Activated T-helper 1 cell treated with anti-CD3 and anti-CD28 coated beads, Interleukin-2, amount 50 U/mL, for 16 hours (primary cell): ENCODE measurements at places on chromosomes 1 and 21.

DNA sequence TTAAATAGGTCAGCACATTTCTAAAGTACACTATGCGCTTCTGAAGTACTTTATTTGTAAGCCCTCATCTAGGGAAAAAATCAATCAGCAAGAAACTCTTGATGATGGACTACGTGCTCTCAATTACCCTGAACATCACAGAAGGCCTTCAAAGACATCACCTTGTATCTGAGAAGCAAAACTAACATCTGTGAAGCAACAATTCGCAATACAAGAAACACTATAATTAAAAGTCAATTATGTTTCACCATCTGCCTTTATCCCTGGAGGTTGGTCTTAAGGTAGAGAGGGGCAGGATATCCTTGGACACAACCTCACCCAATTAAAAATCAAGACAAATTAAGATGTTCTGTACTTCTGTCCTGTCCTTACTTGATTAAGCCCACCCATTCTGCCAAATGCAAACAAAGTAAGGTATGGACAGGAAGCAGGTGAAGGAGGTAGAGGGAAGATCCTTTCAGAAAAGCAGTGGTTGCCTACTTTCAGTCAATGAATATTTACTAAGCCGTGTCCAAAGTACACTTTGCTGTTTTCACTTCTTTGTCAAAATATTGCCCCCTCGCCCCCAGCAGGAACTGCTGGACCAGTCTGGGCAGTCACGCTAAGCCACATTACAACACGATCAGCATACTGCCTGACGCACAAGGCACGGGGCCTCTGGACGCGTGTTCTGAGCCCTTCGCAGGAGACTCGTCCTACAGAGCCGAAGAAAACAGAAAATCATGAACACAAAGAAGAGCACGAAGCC is 887 bp downstream of the SLC19A2 start:
- DNase-seq = peak; percentile 2

GRCh38 chr1:160755911-160756848 is 17.1 kb downstream of the SLAMF7 start:
- DNase-seq = no peak

DNA sequence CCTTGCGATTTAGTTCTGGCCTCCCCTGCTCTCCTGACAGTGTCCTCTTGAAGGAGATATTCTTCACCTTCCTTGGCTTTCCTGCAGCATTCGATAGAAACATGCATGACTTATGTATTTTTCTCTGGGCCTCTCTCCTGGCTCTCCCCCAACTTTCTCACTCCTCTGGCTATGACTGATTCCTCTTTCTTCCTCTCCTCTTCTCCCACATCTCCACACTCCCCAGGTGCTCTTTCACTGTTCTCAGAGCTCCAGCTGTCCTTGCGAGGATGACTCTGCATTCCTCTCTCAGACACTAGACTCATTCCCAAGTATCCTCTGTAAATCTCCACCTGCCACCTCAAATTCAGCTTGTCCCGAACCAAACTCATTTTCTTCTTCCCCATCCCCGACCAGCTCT is 18.0 kb downstream of the LRRC42 start:
- no peak for DNase-seq

DNA sequence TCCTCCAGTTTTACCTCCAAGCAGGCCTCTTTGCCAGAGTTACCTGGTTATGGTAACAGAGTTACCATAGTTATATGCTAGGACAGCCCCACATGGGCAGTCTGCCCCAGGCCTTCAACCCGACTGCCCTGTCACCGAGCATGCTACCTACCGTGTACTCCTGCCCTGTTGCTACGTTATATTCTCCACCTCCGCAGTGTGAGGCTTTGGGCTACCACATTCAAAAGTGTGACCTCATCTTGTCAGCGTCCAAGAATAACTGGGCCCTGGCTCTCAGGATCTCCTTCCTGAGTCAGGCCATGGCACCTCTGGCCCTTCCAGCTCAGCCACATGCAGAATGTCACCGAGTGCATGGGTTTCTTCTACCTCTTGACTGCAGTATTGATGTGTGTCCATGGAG is 8.9 kb downstream of the MAPKAPK2 start:
- DNase-seq = no peak

DNA sequence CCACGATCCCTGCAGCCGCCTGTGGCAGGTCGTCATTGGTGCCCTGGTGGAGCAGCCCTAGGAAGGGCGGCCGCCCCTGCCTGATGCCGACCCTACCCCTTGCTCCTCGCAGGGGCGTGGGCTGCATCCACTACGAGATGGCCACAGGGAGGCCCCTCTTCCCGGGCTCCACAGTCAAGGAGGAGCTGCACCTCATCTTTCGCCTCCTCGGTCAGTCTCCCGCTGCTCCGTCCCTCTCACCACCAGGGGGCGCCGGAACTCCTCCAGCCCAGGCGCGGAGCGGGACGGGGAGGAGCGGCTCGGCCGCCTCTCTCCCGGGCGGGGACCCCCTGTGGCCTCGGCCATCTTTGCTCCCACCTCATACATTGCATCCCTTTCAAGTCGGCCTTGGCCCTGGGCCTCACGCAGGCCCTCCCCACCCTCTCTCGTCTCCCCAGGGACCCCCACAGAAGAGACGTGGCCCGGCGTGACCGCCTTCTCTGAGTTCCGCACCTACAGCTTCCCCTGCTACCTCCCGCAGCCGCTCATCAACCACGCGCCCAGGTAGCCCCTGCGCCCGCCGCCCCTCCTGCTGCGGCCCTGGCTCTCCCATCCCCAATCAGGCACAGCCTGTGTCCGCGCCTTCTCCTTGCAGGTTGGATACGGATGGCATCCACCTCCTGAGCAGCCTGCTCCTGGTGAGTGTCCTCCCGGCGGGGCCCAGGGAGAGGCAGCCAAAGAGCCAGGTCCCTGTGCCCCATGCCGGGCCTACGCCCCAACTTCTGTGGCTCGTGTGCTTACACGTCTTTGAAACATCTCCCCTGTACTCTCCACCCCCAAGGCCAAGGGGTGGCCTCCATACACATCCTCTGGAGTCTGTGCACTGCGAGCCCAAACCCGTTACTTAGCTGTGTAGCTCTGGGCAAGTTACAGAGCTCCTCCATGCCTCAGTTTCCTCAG is 24.7 kb downstream of the CDK18 start:
- peak; percentile 73 for DNase-seq

GRCh38 chr1:77672374-77672773 is 10.1 kb downstream of the ZZZ3 start:
- DNase-seq = no peak

GRCh38 chr1:116950517-116951199 is 40.9 kb downstream of the PTGFRN start:
- DNase-seq = no peak

DNA sequence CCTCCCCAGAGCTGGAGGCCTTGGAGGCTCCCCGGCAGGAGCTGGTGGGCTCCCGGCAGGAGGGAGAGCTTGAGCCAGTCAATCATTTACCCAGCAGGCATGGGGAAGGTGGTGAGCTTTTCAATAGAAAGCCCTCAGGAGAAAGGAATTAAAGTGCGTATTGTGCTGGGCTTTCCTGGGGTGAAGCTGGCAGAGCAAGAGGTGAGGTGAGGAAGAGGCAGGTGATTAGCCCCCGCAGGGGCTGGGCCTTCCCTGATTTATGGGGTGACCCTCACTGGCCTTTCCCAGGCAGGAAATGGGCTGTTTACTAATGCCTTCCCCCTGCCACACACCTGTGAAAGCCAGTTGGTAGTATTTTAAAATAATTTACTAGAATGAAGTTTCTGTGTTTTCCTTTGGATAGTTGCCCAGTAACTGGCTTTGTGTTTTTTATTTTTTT is 25.8 kb downstream of the CLDN14 start:
- DNase-seq = no peak

GRCh38 chr1:14390816-14391215 is 207.7 kb upstream of the KAZN start:
- no peak for DNase-seq

- DNase-seq = no peak
These were observed 9.5 kb upstream of the DMRTB1 start for GRCh38 chr1:53449693-53450092.

- DNase-seq = no peak
These were observed 18.3 kb downstream of the METTL18 start for GRCh38 chr1:169776440-169776839.

DNA sequence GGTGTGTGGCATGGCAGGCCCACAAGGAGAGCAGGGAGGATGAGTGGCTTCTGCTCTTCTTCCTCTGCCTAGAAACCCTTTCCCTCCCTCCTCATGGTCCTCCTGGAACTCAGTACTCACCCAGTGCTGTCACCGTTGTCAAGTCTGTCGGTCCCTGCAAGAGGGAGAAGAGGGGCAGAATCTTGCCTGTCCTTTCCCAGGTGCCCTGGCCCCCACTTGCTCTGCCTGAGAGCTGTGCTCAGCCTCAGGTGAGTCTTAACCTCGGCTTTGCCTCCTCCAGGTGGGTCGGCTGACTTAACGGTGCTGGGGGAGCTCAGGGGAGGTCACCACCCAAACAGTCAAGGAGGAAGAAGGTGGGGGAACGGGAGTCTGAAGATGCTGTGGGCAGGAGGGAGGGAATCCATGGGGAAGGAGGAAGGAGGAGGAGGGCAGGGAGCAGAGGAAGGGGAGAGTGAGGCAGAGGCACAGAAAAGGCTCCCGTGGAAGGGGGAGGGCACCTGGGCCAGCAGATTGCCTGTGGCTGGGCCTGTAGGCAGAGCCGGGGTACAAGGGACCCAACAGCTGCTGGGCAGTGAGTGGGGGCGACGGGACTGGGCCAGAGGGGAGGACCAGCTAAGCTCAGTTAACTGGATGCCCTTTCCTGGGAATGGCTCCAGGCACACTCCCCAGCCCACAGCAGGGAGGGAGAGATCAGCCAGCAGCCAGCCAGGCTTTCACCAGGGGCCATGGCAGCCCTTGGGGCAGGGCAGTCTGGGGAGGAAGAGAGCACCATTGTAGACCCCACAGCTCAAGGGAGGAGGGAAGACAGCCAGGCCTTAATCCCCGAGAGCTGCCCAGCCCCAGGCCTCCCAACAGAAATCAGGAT is 26.3 kb downstream of the CTNNBIP1 start:
- DNase-seq = no peak

DNA sequence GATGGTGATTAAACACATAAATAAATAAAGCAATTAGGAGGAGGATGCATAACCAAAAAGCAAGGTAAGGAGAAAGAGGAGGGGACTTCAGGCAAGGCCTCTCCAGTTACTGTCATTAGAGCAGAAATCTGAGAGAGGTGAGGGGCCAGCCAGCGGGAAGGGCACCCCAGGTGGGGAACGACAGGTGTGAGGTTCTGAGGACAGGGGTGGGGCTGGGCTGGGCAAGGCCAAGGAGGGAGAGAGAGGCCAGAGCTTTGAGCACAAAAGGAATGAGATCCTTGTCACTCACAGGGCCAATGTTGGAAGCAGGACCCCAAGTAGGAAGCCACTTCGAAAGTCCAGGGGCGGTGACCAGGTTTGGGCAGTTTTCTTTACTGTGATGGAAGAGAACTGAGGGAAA is 182.2 kb upstream of the RAB4A start:
- no peak for DNase-seq

DNA sequence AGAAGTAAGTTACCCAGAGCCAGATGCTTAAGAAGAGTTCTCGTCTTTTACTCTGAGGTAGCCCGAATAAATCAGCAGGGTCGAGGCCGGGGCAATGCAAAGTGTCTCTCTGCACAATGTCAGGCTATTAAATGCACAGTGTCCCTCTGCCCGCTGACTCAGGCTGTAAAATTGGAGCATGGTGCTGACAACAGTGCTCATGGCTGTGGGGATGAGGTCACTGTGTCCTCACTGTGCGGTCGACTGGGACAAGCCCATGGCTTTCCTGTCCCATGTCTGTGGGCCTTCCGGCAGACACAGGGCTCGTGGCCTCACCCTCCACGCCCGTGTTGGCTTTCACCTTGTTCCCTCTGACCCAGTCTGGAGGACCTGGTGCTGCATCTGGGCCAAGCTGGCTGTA is 14.6 kb upstream of the SLC2A1 start:
- DNase-seq = no peak

GRCh38 chr1:230185076-230186001 is 118.3 kb downstream of the GALNT2 start:
- DNase-seq = no peak

GRCh38 chr1:163029901-163030300 is 39.3 kb upstream of the RGS4 start:
- DNase-seq = no peak
